ENCODE measurements at places on chromosomes 12 and 14.
A peak's percentile ranks its signal among the peaks of the same experiment; 100 is the strongest.

- no peak for DNase-seq
Observed at GRCh38 chr12:66354291-66354690, 52.0 kb downstream of the HELB start.

DNA sequence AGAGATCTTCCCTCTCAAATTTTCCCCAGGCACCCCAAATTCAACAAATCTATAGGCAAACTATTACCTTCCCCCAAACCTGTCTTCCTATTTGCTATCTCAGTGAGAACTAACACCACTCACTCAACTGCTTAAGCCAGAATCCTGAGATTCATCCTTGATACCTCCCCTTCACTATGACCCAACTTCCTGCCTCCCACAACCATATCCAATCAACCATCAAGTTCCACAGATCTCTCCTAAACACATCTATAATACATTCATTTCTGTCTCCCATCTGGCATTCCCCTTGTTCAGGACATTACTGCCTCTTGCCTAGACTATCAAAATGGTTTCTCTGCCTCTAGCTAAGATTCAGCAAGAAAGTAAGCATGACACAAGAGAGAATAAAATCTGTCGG, 21.3 kb downstream of the YAF2 start:
- no peak for DNase-seq

DNA sequence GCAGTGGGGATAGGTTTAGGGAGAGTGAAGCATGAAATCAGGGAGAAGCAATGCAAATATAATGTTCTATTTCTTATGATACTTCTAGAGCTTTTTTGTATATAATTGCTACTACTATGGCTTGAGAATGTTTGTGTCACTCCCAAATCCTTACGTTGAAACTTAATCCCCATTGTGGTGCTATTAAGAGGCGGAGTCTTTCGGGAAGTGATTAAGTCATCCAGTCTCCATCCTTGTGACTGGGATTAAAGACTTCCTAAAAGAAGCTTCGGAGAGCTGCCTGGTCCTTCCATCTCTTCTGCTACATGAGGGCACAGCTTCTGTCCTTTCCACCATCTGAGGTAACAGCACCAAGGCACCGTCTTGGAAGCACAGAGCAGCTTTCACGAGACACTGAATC, 81.2 kb downstream of the COX16 start:
- DNase-seq: no peak

- DNase-seq: peak; percentile 42
Observed at GRCh38 chr12:26845057-26845666, 12.2 kb upstream of the ITPR2 start.

DNA sequence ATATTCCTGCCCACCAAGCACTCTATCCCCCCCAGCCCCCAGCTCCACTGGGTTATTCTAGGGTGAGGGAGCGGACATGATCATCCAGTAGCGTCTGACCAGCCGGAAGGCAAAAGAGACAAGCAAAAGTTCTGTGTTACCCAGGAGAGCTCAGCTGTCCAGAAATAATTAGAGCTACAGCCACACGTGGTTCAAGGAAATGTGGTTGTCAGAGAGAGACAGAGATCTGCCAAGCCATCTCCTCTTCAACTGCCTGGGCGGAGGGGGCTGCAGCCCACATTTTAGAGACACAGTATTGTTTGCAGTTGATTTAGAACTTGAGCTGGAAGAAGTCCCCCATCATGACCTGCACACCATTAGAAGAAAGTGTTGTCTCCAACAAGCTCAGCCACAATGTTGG, 30.4 kb downstream of the DAO start:
- no peak for DNase-seq

- no peak for DNase-seq
Observed at GRCh38 chr14:98334186-98334585, 937.8 kb downstream of the BCL11B start.

GRCh38 chr12:124592481-124593160, 25.2 kb upstream of the NCOR2 start:
- DNase-seq: no peak

DNA sequence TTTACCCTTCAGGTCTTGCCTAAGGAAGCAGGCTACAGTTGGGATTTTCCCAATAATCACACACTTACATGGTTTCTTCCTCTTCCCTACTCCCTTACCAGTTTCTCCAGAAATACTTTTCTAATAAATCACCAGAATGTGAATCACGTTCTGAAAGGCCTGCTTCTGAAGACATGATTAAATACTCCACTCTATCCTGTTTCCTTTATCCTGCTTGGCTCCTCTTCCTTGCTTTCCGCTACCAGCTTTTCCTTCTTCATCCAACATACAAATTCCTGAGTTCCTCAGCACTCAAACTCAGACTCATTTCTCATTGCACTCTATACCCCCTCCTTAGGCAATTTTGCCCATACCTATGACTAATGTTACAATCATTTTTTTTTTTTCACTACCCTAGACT, 118.3 kb downstream of the MGAT4C start:
- DNase-seq: no peak

- no peak for DNase-seq
Observed at GRCh38 chr12:2266666-2267620, 214.2 kb downstream of the CACNA1C start.

DNA sequence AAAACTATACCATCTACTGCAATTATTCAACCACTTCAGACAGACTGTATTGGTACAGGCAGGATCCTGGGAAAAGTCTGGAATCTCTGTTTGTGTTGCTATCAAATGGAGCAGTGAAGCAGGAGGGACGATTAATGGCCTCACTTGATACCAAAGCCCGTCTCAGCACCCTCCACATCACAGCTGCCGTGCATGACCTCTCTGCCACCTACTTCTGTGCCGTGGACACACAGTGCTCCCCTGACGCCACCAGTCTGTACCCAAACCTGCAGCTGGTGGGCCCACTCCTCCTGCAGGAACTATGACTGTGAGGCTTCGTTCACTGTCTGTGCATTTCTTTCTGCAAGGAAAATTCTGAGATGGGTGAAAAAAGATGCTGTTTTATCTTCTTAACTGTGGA, 284.7 kb downstream of the DAD1 start:
- no peak for DNase-seq
